ENCODE measurements at places on chromosomes 1 and 21.
A peak's percentile ranks its signal among the peaks of the same experiment; 100 is the strongest.

DNA sequence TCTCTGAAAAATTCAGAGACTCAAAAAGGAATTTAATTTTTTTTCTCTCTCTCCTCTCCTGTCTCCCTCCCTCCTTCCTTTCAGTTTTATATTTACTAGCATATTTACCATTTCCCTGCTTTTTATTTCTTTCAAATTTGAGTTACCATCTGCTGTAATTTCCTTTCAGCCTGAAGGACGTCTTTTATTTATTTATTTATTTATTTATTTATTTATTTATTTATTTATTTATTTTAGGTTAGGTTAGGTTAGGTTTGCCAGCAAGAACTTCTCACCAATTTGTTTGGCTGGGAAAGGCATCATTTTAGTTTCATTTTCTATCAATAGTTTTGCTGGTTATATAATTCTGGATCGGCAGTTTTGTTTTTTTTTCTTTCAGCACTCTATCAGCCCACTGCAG, 231.7 kb upstream of the ZRANB2 start:
- DNase-seq: no peak

- DNase-seq: no peak
Measured at GRCh38 chr1:42759114-42759513, 7.7 kb downstream of the P3H1 start.

GRCh38 chr1:159084867-159085266, 8.3 kb upstream of the AIM2 start:
- peak; percentile 91 for DNase-seq

DNA sequence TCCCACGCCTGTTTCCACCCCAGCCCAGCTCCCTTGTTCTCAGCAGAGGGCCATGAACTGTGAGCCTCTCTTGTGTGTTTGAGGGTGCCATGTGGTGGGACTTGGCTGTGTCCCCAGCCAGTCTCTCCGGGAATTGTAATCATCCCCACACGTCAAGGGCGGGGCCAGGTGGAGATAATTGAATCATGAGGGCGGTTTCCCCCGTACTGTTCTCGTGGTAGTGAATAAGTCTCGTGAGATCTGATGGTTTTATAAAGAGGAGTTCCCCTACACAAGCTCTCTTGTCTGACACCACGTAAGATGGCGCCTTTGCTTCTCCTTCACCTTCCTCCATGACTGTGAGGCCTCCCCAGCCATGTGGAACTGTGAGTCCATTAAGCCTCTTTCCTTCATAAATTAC, 57.2 kb upstream of the COL6A2 start:
- DNase-seq: no peak

GRCh38 chr1:151549199-151549598, 9.1 kb downstream of the TUFT1 start:
- no peak for DNase-seq

- DNase-seq: peak; percentile 82
Measured at GRCh38 chr1:62722796-62723195, 34.6 kb upstream of the DOCK7 start.

DNA sequence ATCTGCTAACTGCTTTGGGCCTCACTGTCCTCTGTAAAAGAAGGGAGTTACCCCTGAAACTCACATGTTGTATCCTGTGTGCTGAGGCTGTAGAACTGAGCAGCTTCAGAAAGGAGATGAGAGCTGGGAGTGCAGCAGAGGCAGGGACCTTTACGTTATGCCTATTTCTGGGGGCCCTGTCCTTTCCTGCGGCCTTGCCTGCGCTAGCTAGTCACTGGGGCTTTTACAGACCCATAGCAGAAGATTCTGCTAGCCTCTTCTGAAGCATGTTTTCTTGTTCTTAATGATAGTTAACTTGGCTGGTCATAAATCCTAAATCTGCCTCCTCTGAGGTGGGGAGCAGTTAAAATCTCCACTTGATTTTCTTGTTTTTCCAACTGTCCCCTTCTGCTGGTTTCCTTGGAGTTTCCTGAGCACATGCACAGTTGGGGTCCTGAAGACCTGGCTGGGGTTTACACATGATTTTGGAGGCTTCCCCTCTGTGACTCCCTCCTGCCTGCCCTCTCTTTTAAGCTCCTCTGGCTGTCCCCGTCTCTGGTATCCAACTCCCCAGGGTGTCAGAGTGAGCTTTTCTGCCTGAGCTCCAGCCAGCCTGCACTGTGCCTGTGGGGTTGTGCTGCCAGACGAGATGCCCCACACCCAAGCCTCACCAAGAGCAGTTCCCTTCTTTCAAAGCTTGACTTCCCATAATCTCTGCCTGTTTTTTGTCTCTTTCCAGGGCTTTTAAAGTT, 76.6 kb downstream of the NOS1AP start:
- no peak for DNase-seq

DNA sequence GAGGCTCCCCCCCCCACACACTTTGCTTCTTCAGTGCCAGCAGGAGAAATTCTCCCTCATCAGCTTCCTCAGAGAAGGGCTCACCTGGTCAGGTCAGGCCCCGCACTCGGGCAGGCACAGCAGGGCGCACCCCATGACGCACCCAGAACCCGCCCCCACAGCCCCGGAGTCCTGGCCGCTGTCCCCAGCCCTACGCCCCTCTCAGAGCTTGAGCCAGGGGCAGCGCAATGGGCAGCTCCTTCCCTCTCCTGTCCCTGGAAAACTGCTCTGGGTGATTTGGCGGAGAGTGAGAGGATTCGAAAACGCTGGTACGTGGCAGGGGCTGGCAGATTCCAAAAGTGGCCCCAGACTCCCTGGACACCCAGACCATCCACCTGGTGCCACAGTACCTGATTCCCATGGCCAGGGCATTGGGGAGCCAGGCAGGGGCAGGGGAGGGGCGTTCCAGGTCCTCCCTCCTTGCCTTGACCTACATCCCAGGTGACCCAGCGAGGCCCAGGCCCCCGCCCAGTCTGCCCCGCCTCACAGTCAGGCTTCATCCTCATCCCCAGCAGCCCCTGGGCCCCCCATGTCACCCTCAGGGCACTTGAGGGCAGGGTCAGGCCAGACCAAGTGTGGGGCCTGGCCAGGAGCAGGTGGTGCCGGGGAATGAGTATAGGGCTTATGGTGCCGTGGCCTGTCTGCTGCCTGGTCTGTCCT, 23.7 kb downstream of the RRP1 start:
- DNase-seq: no peak

DNA sequence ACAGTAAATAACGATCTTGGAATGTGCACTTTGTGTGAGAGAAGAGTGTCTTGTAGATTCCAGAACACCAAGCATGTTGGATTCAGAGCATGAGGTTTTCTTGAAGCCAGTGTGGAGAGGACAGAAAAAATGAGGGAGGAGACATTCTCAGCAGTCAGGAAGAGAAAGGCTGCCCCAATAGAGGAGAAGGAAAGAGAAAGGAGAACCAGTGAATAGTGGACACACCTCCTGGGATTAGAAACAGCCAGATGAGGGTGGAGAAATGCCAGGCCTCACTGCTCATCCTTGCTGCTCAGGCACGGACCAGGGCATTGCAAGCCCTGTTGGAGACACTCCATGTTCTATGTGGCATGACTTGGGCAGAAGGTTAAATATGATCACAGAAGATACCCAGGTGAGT, 69.0 kb upstream of the KAZN start:
- peak; percentile 6 for DNase-seq

- DNase-seq: no peak
Measured at GRCh38 chr1:226661271-226661670, 77.8 kb downstream of the ITPKB start.

DNA sequence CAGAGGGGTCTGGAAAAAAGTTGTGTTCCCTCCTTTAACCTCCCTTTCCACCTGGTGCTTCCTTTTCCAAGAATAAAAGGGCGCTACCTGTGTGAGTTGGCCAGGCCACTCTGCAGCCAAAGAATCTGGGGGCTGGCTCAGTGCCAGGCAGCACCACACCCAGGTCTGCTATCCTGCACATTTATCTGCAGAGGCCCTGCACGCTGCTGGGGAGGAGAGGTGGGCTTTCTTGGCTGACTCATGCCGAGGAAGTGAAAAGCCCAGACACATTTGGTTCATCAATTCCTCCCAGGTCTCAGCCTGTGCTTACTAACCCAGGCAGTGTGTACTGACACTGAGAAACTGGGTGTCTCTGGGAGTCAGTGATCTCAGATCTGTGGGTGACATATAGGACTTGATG, 79.8 kb upstream of the F3 start:
- no peak for DNase-seq

DNA sequence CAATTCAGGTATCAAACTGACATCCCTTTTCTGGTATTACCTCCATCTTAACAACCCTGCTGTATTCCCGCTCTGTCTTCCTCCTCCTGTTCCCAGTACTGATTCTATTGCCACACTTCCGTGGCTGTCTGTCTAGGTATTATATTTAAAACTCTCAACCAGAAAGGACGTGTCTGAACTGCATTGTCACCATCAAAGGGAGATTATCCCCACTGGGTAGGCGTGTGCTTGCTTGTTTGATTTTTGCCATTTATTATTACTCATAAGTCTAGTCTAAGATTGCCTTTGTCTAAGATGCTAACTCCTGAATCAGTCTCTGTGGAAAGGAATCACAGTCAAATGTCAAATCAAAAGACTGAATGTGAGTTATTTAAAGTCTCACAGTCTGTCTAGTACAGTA, 650.1 kb downstream of the KCNT2 start:
- no peak for DNase-seq

- peak; percentile 72 for DNase-seq
Measured at GRCh38 chr1:183070923-183071618, 47.9 kb downstream of the LAMC1 start.

GRCh38 chr1:156157966-156158365, 4.6 kb downstream of the SEMA4A start:
- DNase-seq: no peak

- no peak for DNase-seq
Measured at GRCh38 chr1:219173434-219173757, 282 bp upstream of the LYPLAL1 start.

DNA sequence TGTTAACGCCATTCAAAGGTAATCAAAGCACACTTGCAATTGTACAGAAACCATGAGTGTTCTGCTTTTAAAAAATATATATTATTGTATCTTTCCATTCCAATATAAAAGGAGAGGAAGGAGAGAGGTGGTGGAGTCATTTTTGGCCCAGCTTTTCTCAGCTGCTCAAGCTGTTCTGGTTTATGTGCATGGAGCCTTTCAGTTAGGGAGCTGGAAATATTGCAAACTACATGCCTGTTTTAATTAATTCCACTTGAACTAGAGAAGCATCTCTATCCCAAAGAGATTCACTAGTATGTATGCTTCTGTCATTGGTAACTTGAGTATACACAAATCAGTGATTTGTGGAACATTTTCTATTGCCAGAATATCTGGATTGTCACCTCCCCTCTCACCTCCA, 28.5 kb upstream of the C1orf105 start:
- no peak for DNase-seq

DNA sequence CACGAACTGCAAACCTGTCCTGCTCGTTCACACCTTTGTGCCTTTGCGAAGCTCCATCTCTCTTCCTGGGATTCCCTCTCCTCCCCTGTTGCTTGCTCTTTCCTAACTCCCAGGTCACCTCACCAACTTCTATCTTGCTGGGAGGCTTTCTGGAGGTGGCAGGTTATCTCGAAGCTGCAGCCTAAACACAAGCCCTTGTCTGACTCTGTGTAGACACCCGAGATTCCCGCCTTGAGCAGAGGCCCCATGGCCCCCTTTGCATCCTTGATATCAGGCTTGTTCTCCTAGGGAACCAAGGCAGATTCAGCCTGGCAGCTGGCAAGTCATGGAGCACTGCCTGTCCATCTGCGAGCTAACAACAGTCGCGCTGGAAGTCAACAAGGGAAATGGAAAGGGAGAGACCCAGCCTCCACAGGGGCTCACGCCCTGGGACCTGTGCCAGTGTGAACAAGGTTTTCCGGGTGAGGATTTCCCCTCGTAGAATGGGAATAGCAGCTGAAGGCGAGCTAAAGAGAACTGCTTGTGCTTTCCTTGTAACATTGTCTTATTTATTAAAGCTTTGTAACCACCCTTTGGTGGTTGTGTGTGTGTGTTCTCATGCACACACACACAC, 109.5 kb upstream of the JUN start:
- DNase-seq: no peak

DNA sequence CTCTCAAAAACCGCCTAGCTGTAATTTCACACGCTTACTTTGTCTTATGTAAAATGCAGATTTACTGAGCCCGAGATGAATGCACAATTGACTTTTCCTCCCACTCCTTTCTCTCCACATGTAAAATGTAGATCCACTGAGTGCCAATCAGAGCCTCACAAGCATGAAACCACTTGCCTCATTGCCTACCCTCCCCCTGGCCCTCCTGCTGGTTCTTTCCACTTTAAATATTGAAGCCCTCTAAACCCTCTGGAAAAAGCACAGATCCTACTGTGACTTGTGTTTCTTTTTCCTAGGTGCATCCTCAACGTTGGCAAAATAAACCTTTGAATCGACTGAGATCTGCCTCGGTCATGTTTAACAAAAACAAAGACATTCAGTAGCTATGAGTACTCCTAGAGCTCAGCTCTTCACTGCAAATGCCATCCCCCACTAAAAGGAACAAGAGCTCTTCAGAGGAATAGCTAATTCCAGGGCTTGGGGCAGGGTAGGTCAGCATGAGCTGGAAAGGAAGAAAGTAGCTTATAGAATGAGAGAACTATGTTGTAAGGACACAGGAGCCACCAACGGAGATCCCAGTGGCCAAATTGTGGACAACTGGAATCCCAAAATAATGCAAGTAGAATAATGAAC, 365.5 kb upstream of the RUNX1 start:
- no peak for DNase-seq

DNA sequence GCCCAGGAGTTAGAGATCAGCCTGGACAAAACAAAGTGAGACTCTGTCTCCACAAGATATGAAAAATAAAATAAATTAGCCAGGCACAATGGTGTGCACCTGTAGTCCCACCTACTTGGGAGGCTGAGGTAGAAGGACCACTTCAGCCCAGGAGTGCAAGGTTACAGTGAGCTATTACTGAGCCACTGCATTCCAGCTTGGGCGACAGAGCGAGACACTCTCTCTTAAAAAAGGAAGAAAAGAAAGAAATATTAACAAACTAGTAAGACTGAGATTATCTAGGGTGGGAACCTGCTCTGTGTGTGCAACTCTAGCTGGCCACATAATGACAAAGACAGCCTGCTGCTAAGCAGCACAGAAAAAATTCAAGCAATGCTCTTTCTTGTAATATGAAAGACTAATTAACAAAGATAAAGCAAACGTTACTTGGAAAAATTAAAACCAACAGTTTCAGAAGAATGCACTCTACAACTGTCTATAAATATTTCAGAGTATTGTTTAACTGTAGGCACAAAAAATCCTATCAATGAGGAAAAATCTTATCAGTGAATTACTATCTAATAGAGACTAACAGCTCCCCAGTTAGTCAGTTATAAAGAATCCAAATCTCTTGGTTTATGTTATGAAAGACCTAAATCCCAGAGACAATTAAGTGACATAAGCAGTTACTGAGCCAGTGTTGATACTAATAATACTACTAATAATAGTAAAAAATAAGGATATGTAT, 74.5 kb downstream of the ENAH start:
- no peak for DNase-seq

DNA sequence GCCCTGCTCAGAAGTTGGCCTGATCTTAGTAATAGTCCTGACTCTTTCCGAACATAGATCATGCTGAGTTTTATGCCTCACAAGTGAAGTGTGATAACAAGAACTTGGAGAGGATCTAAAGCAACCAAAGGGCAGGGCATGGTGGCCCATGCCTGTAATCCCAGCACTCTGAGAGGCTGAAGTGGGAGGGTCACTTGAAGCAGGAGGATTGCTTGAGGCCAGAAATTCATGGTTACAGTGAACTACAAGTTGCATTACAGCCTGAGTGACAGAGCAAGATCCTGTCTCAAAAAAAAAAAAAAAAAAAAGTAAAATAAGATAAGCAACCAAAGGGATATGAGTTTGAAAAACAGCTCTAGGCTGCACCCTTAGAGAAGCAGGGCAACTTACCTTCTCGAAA, 18.5 kb upstream of the BCL9 start:
- no peak for DNase-seq

All from MV-4-11 (cell line).